ENCODE measurements at places on chromosomes 2 and 18.

- no peak for DNase-seq
Observed at GRCh38 chr18:68696937-68697336, 18.0 kb downstream of the TMX3 start.

- DNase-seq: peak; percentile 73
Observed at GRCh38 chr18:70205421-70206397, at the start of gene RTTN. TSS of gene RTTN (minus strand) at chr18:70205687. CDS start at chr18:70205658, 29 bp downstream.

DNA sequence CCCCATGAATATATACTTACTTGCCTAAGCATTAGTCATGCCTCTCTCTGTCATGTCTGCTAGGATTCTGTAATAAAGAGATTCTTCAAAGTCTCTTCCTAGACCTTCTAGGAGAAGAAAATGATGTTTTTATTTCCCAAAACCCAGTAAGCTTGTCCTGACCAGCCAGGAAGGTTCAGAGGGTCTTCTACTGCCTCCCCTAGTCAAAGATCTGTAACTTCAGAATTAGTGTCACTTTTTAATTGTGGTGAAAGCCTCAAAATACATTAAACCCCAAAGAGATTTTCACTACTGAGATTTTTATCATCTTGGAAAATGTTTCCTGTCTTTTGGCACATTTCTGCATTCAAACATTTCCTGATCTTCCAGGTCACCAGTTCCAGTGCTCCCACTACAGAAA lies 232.9 kb upstream of the STK17B start:
- no peak for DNase-seq

- no peak for DNase-seq
Observed at GRCh38 chr2:215410932-215411285, 25.0 kb downstream of the FN1 start.

DNA sequence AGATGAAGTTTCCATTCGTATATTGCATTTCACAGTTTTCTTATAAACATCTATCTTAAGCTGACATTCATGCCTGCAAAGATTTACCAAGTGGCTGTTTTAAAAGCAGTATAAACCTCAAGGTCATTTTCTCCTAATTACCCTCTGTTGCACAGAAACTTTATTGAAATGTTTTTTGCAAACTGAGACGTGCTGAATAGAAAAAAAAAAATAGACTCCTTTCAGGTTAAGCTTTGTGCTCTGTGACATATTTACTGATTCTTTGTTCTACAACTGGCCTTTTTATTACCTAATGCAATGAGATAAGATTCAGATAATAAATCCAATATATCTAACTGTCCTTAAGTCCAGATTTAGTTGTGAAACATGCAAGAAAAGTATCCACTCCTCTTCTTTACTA lies 938.7 kb downstream of the DSC3 start:
- no peak for DNase-seq
